ENCODE measurements at places on chromosomes 4 and X.
A peak's percentile ranks its signal among the peaks of the same experiment; 100 is the strongest.

DNA sequence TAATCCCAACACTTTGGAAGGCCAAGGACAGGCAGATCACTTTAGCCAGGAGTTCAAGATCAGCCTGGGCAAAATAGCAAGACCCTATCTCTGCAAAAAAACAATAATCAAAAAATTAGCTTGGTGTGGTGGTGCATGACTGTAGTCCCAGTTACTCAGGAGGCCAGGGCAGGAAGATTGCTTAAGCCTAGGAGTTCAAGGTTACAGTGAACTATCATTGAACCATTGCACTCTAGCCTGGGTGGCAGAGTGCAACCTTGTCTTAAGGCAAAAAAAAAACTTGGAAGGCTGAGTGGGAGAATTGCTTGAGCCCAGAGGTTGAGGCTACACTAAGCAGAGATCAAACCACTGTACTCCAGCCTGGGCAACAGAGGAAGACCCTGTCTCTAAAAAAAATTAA lies 5.2 kb upstream of the FRYL start:
- no peak for DNase-seq

GRCh38 chr4:116906758-116907157 lies 178.6 kb downstream of the TRAM1L1 start:
- no peak for DNase-seq

- DNase-seq, result no peak
Observed at GRCh38 chr4:41256740-41257256, at the start of gene UCHL1. Gene UCHL1, plus strand, starts transcription at chr4:41256928. Its CDS starts 49 bp downstream, at chr4:41256977.

GRCh38 chrX:132022967-132023895 lies at the start of gene STK26:
Gene STK26, plus strand, starts transcription at chrX:132023302. Its CDS starts 316 bp downstream, at chrX:132023618.
- peak; percentile 70 for DNase-seq

GRCh38 chr4:138832563-138832962 lies 183.0 kb upstream of the NOCT start:
- DNase-seq, result no peak

DNA sequence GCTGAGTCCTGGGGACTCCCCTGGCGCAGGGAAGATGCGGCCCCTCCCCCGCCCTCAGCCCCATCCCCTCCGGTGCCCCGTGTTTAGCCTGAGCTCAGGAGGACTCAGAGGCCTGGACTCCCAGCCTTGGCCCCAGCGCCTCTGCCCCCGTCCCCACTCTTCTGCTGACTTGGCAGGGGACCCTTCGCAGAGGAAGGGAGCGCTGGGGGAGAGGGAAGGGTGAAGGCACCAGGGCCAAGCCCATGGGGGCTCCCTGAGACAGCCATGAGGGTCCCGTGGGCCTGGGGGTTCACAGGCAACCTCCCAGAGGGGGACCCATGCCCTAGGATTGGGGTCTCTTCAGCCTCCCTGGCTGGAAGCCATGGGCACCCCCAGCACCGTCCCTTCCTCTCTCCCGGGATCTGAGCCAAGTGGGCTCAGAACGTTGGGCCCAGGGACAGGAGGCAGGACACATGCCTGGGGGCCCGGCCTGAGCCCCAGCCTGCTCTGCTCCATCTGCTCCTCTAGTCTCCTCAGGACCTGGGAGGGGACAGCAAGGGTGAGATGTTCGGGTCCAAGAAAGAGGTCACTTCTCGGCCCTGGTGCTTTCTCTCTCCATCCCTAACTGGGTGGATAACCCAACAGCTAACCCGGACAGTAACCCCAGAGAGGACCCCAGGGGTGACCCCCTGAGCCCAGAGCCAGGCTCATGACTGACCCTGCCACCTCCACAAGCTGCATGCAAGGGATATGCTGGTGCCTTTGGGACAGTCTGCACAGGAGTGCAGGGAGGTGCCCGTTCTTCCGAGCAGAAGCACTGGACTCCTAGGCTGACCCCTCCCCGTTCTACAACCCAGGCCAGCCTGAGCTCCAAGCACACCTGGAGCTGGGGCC lies 1.5 kb upstream of the CPLX1 start:
- DNase-seq, result no peak

DNA sequence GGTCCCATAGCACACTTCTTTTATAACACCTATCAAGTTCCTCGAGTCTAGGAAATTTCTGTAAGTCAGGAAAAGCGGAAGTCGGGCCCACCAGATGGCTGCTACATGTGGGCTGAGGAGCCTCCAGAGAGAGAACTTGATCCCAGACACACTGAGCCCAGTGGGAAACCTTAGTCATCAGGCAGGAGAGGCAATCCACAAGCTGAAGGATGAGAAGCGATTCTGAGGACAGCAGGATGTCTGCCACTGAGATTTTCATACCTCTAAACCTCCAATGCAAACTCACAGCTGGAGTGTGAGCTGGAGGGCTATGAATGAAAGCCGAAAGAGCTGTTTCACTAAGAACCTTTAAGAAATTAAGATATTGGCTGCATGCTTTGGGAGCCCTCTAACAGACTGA lies 52.6 kb upstream of the PDHA1 start:
- DNase-seq, result no peak

GRCh38 chr4:104593019-104593418 lies 98.3 kb upstream of the CXXC4 start:
- DNase-seq, result no peak
